ENCODE measurements at places on chromosomes 1 and 21. TPM values are rescaled to one million over a fixed set of nuclear protein-coding genes. Genes with fewer than 3 reads are reported as not detected.

GRCh38 chr1:1974834-1975233 lies 28.8 kb downstream of the CFAP74 start:
- DNase-seq, result no peak

The TRIM58 gene
- 0.25 TPM for total RNA-seq

DNA sequence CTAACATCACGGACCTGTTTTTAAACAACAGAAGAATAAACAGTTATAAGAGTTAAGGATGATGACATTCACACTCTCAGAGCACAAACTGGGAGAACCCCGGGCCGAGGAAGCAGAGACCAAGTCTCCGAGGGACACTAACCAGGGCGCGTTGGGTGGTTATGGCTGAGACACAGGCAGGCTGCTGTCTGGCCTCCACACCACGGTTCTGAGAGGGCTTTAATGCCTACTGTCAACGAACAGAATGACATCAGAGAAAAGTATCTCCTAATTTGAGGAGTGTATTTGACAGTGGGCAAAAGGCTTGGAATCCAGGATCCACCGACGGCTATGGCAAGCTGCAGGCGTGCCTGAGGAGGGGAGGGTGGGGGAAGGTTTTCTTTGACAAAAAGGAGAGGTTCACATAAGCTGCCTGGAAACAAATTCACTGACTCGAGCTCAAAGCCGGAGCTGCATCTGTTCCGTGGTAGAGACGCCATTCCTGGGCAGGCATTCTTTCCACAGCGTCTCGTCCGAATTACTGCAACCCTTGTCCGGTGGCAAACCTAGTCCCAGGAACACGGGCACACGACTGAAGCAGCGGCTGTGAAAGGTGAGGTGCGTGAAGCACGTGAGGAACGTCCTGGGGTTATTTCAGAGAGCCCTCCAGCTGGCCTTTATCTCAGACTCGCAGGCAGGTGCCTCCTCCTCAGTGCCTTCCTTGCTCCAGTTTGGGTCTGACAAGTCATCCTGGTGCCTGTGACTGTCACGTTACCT lies 9.4 kb downstream of the POFUT2 start:
- peak; percentile 15 for DNase-seq

The TACSTD2 gene
- total RNA-seq, result 0.09 TPM

DNA sequence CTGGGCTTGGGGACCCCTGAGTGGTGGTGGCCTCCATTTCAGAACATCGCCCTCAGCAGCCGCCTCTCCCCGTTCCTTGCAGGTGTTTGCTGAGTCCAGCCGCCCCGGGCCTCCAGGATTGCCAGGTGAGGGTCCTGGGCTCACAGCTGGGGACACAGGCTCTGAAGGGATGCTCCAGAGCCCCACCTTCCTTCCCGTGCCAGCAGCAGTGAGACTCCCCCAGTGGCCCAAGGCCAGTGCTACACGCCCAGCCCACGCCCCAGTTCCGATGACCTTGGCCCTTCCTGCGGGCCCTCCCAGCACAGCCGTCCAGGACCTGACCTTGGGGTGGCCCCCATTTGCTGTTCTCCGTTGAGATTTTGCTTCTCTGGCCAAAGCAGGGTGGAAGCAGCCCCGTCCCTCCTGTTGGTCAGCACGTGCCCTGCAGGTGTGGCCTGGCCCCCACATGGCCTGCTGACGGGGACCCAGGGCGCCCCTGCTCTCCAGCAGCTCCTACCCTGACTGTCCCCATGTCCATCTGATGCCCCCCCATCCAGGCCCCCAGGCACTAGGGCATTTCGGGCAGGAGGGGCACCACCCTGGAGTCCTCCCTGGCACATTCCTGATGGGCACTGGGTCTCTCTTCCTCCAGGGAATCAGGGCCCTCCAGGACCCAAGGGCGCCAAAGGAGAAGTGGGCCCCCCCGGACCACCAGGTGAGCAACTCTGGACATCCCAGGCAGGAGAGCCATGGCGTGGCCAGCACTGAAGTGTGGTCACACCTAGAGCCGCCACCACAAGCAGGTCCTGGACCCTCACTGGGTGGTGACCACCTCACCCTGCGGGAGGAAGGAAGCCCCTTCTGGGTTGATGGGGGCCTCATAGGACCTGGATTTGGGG lies 45.0 kb downstream of the SLC19A1 start:
- DNase-seq, result peak; percentile 56

DNA sequence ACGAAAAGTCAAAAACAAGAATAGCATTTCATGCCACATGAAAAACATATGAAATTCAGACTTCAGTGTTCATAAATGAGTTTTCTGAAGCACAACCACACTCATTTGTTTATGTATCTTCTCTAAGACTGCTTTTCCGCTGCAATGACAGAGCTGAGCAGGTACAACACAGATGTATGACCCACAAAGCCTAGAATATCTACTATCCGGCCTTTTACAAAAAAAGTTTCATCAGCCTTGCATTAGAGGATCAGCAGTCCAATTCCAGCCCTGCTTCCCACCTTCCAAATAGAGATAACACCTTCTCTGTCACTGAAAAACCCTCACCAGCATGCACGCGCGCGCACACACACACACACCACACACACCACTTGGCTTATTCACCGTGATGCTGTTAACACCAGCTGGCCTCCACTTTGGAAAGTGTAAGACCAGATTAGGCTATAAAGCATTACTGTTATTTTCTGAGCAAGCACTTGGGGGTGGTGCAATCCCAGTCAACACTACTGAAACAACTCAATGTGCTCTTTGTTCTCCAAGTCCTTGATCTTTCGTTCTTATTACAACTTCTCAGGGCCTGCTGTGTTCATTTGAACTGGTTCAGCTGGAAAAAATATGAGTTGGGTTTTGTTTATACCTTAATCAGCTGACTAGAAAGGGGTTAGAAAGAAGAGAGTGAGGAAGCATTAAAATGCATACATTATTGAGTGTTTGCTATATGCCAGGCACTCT lies 90.0 kb downstream of the GLUL start:
- DNase-seq, result peak; percentile 64

The ARPC5 gene
- total RNA-seq, result 50.8 TPM

The S100B gene
- 12.0 TPM for total RNA-seq

The ANKRD45 gene
- 1.4 TPM for total RNA-seq

The TXNIP gene
- 806 TPM for total RNA-seq

The CD1B gene
- not detected for total RNA-seq

- no peak for DNase-seq
Measured at GRCh38 chr1:96820107-96820506, 98.5 kb downstream of the PTBP2 start.

The LMOD1 gene
- 40.3 TPM for total RNA-seq

GRCh38 chr1:221074332-221074731 lies 195.1 kb downstream of the HLX start:
- DNase-seq, result no peak

DNA sequence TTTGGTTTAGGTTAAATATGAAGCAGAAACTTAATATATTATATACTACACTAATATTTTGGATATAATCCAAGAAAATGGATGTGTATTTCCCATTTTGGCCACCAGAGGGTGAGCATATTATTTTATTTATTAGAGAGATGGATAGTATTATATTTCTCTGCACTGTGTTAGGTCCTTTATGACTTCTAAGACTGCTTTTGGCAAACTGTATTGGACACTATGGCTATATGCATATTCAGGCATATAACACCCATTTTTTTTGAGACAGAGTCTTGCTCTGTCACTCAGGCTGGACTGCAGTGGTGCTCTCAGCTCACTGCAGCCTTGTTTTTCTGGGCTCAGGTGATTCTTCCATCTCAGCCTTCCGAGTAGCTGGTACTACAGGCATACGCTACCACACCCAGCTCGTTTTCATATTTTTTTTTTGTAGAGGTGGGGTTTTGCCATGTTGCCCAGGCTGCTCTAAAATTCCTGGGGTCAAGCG lies 17.8 kb upstream of the PGM1 start:
- DNase-seq, result no peak

DNA sequence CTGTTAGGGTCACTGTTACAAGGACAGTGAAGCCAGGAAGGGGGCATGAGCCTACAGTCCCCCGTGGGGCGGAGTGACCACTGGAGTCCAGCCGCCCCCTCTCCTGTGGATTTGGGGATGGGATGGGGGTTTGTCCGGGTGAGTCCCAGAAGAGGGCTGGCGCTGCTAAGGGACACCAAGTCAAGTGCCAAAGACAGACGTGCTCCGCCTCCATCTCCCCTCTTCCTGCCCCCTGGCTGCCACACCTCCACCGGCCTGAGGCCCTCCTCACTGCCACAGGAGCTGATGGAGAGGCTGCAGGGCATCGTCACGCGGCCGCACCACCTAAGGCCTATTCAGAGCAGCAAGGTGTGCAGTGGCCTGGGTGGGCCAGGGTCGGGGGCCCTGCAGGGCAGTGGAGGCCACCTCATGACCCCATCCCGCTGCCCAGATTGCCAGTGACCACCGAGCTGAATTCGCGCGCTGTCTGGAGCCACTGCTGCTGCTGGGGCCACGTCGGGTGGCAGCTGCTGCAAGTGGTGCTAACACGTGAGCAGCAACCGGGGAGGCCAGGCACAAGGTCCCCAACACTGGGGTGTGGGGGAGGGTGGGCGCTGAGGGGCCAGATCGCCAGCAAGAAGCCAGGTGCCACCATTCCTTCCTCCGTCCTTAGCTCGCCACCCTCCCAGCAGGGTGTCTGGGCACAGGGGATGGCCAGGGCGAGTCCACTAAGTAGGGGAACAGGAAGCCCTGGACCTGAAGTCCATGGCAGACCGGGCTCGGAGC lies 4.9 kb downstream of the RNF207 start:
- DNase-seq, result no peak

DNA sequence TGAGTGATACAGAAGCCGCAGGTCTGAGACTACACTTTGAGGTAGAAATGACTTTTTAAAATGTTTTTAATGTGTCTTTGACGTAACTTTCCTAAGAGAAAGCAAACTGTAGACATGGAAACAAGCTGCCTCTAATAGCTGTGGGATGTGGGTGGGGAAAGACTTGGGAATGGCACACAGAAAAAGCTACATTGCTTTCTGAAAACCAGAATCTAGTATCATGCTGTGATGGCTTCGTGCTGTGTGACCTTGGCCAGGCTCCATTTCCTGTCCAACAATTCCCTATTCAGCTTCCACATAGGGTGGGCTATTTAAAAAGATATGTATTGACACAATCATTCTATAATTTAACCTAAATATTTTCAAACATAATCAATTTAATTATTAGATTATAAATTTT lies 909.1 kb downstream of the NCAM2 start:
- no peak for DNase-seq

- DNase-seq, result no peak
Measured at GRCh38 chr1:219518168-219518906, 94.6 kb downstream of the ZC3H11B start.

- DNase-seq, result no peak
Measured at GRCh38 chr1:116003823-116004222, 27.5 kb downstream of the SLC22A15 start.

Measured in right cardiac atrium (tissue), 5 donors.